ENCODE measurements at places on chromosomes 12 and 14. TPM values are rescaled to one million over a fixed set of nuclear protein-coding genes. Genes with fewer than 3 reads are reported as not detected.

SOAT2 gene
- not detected for total RNA-seq

CLECL1 gene
- not detected for total RNA-seq

DIO3 gene
- not detected for total RNA-seq

SRRM4 gene
- not detected for total RNA-seq

EGLN3 gene
- total RNA-seq = 48.7 TPM

CBX5 gene
- total RNA-seq = 13.2 TPM

SIX4 gene
- 5.8 TPM for total RNA-seq

KRT6B gene
- 287 TPM for total RNA-seq
